ENCODE measurements at places on chromosomes 2 and 18.

DNA sequence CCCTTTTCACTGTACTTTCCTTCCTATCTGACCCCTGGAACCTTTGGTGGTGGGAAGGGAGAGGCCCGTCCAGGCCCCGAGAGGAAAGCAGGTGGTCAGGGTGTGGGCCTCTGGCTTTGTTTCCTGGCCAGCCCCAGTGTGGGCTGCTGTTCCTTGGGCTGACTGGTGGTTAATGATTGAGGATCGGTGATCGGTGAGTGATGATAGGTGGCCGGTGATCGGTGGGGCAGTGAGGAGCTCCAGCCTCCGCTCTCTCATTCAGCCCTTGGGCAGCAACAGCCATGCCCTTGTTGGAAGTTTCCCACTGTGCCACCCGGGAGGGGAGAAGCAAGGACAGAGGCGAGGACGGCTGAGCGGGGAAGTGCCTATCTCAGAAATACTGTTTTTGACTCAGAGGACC lies 7.3 kb downstream of the ACKR3 start:
- DNase-seq = no peak

GRCh38 chr2:112597537-112598322 lies 13.3 kb downstream of the CHCHD5 start:
- no peak for DNase-seq

DNA sequence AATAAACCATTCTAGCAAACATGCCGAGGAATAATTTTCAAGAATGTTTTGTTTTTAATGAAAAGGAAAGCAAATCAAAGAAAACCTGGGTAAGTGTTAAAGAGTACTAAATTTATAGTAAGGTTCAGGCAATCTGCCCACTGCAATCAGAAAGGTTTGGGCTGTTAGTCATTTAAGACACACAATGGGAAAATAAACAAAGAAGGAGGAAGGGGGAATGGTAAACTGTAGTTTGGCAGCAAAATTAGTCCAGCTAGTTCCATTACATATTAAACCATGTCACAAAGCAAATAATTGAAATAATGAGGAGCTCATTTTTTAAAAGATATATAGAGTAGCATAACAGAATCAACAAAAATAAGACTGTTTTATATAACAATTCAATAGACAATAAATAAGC lies 87.5 kb upstream of the COPS8 start:
- DNase-seq = peak; percentile 44

- DNase-seq = no peak
Measured at GRCh38 chr2:128162266-128162665, 71.3 kb downstream of the UGGT1 start.

Data from DMS79 (cell line).